ENCODE measurements at places on chromosomes 7 and 10. TPM values are rescaled to one million over a fixed set of nuclear protein-coding genes. Genes with fewer than 3 reads are reported as not detected.
A peak's percentile ranks its signal among the peaks of the same experiment; 100 is the strongest.

GRIFIN gene
- not detected for total RNA-seq

DNA sequence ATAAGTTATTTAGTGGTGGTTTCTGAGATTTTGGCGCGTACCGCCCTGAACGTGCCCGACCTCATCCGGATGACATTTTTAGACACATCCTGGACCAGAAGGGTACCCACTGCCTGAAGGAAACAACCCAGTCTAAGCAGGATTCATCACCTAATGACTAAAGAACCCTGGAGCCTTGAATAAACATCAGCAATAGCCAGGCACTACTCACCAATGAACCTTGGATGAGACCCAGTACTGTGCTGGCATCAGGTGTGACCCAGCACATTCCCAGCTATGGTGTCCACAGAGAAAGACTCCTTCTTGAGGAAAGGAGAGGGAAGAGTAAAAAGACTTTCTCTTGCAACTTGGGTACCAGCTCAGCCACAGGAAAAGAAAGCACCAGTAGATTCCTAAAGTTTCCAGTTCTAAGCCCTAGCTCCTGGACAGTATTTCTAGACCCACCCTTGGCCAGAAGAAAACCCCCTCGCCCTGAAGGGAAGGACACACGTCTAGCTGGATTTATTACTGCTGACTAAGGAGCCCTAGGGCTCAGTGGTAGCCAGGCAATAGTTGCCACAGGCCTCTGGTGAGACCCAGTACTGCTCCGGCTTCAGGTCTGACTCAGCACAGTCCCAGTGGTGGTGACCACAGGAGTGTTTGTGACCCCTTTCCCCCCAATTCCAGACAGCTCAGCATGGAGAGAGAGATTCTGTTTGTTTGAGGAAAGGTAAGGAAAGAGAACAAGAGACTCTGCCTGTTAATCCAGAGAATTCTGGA is 32.5 kb downstream of the ZNF277 start:
- no peaks in the 10 kb centered on the region for H3K36me3 ChIP-seq
- no peak overlapping the region for H3K4me3 ChIP-seq
- no peak for DNase-seq

GRCh38 chr7:128003167-128003566 is 28.1 kb downstream of the LRRC4 start:
- H3K27me3 ChIP-seq: no peaks in the 10 kb centered on the region
- no peak for DNase-seq
- no peak overlapping the region for H3K27ac ChIP-seq
- H3K4me1 ChIP-seq: peaks cover 15% of the 10 kb centered on the region

- H3K36me3 ChIP-seq: no peaks in the 10 kb centered on the region
- H3K4me3 ChIP-seq: peak within 1 kb of the TSS; percentile 1
- DNase-seq: peak; percentile 20
- no peak within 1 kb of the TSS for H3K27ac ChIP-seq
- H3K27me3 ChIP-seq: peaks cover 74% of the 10 kb centered on the region
These were observed at the start of gene VWA2 for GRCh38 chr10:114239117-114239993. TSS of gene VWA2 (plus strand) at chr10:114239254. CDS start at chr10:114248714, 9,460 bp downstream.

- no peak overlapping the region for H3K27ac ChIP-seq
- DNase-seq: no peak
- no peaks in the 10 kb centered on the region for H3K4me1 ChIP-seq
- H3K36me3 ChIP-seq: no peaks in the 10 kb centered on the region
These were observed 194.9 kb downstream of the SUGCT start for GRCh38 chr7:40329601-40330153.

GJD4 gene
- total RNA-seq: not detected

GRCh38 chr10:113345826-113346624 is 206.8 kb upstream of the HABP2 start:
- H3K4me3 ChIP-seq: no peak overlapping the region
- no peak for DNase-seq
- no peaks in the 10 kb centered on the region for H3K4me1 ChIP-seq
- peaks cover 2% of the 10 kb centered on the region for H3K27me3 ChIP-seq

DNA sequence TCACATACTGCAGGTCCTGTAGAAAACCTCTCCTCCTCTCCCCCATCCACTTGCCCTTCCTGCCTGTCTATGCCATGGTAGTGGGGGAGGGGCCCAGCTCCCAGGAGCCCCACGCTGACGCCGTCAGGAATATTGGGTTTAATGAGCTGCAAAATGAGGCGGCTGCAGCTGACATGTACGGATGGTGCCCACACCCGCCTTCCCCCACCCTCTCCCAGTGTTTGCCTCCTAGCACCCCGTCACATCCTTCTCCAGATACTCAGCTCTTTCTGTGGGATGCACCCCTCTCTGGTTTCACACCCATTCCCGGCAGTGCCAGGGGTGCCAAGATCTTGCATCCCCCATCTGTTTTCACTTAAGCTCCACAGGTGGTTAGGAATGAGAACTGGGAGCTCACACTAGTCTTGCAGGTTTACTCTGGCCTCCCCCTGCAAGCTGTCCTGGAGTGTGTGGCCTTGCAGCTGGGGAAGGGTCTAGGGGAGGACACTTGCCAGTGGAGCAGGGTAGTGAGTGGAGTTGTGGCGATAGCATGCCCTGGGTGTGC is 26.1 kb downstream of the GBX1 start:
- no peak overlapping the region for H3K4me3 ChIP-seq
- no peaks in the 10 kb centered on the region for H3K36me3 ChIP-seq
- no peak for DNase-seq
- no peak overlapping the region for H3K27ac ChIP-seq
- no peaks in the 10 kb centered on the region for H3K4me1 ChIP-seq

KCNH2 gene
- total RNA-seq: 0.15 TPM

GRCh38 chr7:45007106-45007505 is 7.1 kb downstream of the CCM2 start:
- H3K4me1 ChIP-seq: peaks cover 54% of the 10 kb centered on the region
- peak overlapping the region; percentile 70 for H3K27ac ChIP-seq
- peaks cover 43% of the 10 kb centered on the region for H3K36me3 ChIP-seq
- no peak overlapping the region for H3K4me3 ChIP-seq
- no peak for DNase-seq
- H3K27me3 ChIP-seq: no peaks in the 10 kb centered on the region

DMBT1 gene
- 0.05 TPM for total RNA-seq

GRCh38 chr10:102935505-102935904 is 17.4 kb downstream of the CNNM2 start:
- peak overlapping the region; percentile 4 for H3K4me3 ChIP-seq
- peaks cover 16% of the 10 kb centered on the region for H3K4me1 ChIP-seq
- no peaks in the 10 kb centered on the region for H3K27me3 ChIP-seq
- no peak for DNase-seq
- H3K27ac ChIP-seq: no peak overlapping the region

DNA sequence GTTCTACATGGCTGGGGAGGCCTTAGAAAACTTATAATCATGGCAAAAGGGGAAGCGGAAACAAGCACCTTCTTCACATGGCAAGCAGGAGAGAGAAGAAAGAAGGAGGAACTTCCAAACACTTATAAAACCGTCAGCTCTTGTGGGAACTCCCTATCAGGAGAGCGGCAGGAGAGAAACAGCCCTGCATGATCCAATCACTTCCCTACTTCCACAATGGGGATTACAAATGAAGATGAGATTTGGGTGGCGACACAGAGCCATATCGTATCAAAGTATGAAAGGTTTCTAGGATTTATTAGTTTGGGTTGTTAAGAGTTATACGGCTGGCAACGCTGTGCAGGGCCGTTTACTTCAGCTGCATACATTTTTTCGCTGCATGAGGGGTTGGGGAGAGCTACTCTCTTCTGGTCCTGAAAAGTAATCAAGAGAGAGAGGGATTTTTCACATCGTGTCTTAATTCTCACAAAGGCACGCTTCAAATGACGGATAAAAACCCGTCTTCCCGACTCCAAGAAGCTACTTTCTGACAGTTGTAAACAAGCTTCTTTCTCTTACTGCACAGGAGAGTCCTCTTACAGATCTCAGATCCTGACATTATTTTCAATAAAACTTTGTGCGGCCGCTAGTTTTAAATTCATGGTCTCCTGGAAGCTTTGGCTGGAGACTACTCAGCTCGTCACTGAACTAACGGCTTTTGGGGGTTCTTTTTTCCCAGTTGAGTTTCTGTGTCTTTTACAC is 751 bp upstream of the GTPBP10 start:
- DNase-seq: no peak
- peaks cover 31% of the 10 kb centered on the region for H3K4me1 ChIP-seq
- peak overlapping the region; percentile 91 for H3K4me3 ChIP-seq
- peak overlapping the region; percentile 93 for H3K27ac ChIP-seq
- H3K36me3 ChIP-seq: peaks cover 16% of the 10 kb centered on the region

PLXDC2 gene
- total RNA-seq: not detected

GRCh38 chr10:92848037-92848440 is 281 bp upstream of the EXOC6 start:
- peak overlapping the region; percentile 79 for H3K4me3 ChIP-seq
- peaks cover 37% of the 10 kb centered on the region for H3K4me1 ChIP-seq
- DNase-seq: no peak
- H3K27ac ChIP-seq: peak overlapping the region; percentile 71
- no peaks in the 10 kb centered on the region for H3K27me3 ChIP-seq
- H3K36me3 ChIP-seq: no peaks in the 10 kb centered on the region

- no peaks in the 10 kb centered on the region for H3K27me3 ChIP-seq
- peaks cover 18% of the 10 kb centered on the region for H3K4me1 ChIP-seq
- DNase-seq: no peak
- peaks cover 56% of the 10 kb centered on the region for H3K36me3 ChIP-seq
- H3K27ac ChIP-seq: no peak overlapping the region
These were observed 8.1 kb downstream of the TFAM start for GRCh38 chr10:58393317-58393716.

DNA sequence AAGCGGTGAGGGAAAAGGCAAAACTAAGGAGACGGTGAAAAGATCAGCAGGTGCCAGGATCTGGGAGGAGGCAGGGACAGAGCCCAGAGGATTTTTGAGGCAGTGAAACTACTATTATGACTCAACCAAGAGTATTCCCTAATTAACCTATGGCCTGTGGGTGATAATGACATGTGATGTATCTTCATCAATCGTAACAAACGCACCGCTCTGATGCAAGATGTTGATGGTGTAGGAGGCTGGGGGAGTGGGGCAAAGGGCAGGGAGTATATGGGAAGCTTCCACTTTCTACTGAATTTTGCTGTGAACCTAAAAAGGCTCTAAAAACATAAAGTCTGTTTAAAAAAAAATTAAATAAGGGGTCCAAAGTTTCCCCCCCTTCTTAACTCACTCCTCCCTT is 25.5 kb upstream of the EZH2 start:
- H3K36me3 ChIP-seq: no peaks in the 10 kb centered on the region
- H3K27ac ChIP-seq: no peak overlapping the region
- H3K4me1 ChIP-seq: peaks cover 35% of the 10 kb centered on the region
- H3K4me3 ChIP-seq: no peak overlapping the region
- H3K27me3 ChIP-seq: peaks cover 10% of the 10 kb centered on the region

GRCh38 chr7:64602518-64602917 is 39.6 kb upstream of the ZNF680 start:
- no peaks in the 10 kb centered on the region for H3K36me3 ChIP-seq
- H3K27ac ChIP-seq: no peak overlapping the region
- H3K4me1 ChIP-seq: no peaks in the 10 kb centered on the region

DNA sequence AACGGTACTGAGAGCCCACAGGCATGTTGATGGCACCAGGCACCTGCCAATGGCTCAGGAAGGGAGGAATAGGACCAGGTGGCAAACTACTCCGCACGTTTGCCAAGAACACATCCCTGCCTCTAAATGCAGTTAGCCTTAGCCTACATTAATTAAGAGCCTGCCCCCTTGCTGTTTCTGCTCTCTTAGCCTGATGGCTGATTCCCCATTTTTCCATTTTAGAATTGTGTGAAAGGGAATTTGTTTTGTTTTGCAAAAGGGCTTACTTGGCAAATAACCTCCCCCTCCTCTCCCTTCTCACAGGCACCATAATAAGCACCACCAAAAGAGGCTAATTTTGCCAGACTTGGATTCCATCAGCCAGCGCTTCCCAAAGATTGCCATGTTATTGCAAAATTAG is 1203.2 kb downstream of the SORCS3 start:
- no peak for DNase-seq
- no peaks in the 10 kb centered on the region for H3K36me3 ChIP-seq
- no peaks in the 10 kb centered on the region for H3K27me3 ChIP-seq

- DNase-seq: no peak
- H3K27me3 ChIP-seq: no peaks in the 10 kb centered on the region
- H3K4me1 ChIP-seq: no peaks in the 10 kb centered on the region
- H3K4me3 ChIP-seq: no peak overlapping the region
- no peaks in the 10 kb centered on the region for H3K36me3 ChIP-seq
- H3K27ac ChIP-seq: no peak overlapping the region
These were observed 176.8 kb downstream of the C7orf25 start for GRCh38 chr7:42735081-42735480.

ECD gene
- total RNA-seq: 27.1 TPM

WEE2 gene
- total RNA-seq: not detected

GRCh38 chr10:32367793-32368453 is 21.0 kb upstream of the EPC1 start:
- H3K27me3 ChIP-seq: no peaks in the 10 kb centered on the region
- DNase-seq: peak; percentile 77
- H3K4me1 ChIP-seq: peaks cover 40% of the 10 kb centered on the region

WAC gene
- 132 TPM for total RNA-seq

DNA sequence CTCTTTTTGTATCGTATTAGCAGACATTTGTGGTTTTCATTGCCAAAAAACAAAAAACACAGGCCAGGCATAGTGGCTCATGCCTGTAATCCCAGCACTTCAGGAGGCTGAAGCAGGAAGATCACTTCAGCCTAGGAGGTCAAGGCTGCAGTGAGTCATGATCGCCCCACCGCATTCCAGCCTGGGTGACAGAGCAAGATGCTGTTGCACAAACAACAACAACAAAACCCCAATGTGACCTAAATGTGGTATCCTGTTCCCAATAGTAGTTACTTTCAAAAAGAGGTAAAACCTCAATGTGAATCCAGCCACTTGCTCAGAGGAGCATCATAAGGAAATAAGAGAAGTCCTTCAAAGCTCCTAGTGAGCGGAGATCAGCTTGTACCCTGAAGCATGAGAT is 45.8 kb upstream of the SKAP2 start:
- no peak overlapping the region for H3K27ac ChIP-seq
- peak; percentile 16 for DNase-seq
- H3K27me3 ChIP-seq: peaks cover 3% of the 10 kb centered on the region

- H3K4me1 ChIP-seq: peaks cover 7% of the 10 kb centered on the region
- DNase-seq: no peak
- H3K36me3 ChIP-seq: peaks cover 3% of the 10 kb centered on the region
- no peak overlapping the region for H3K27ac ChIP-seq
These were observed 49.1 kb downstream of the GRB10 start for GRCh38 chr7:50733552-50733951.

LIPJ gene
- not detected for total RNA-seq

DNA sequence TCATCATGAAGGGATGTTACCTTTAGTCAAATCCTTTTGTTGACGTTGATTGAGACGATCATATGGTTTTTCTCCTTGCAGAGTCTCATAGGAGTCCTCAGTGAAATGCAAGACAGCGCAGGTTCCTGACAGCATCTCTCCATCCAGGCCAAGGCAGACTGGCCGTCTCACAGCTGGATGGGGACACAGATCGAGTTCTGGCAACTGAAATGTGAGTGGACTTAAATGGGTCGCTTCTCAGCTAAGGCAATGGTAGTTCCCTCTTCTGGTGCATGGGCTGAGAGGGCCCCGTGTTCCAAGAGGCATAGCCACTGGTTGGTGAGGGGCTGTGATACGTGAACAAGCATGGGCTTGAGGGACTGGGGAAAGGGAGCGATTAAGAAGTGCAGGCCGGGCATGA is 99.3 kb upstream of the CPXM2 start:
- DNase-seq: no peak
- no peaks in the 10 kb centered on the region for H3K36me3 ChIP-seq
- H3K4me3 ChIP-seq: no peak overlapping the region
- no peak overlapping the region for H3K27ac ChIP-seq

UFSP1 gene
- total RNA-seq: 2.1 TPM

APBB1IP gene
- total RNA-seq: 80.9 TPM

GRCh38 chr10:88958721-88959120 is 6.1 kb upstream of the ACTA2 start:
- H3K36me3 ChIP-seq: peaks cover 2% of the 10 kb centered on the region
- H3K4me1 ChIP-seq: peaks cover 29% of the 10 kb centered on the region
- H3K27ac ChIP-seq: no peak overlapping the region
- no peaks in the 10 kb centered on the region for H3K27me3 ChIP-seq
- no peak for DNase-seq

Measured in activated CD4-positive, alpha-beta memory T cell treated with anti-CD3 and anti-CD28 coated beads, Interleukin-2, amount 10 ng/mL, durations not matched to agents 7 days and 5 days (primary cell).